CD8-positive, alpha-beta memory T cell (primary cell): ENCODE measurements at places on chromosomes 3 and 15.
A peak's percentile ranks its signal among the peaks of the same experiment; 100 is the strongest.

DNA sequence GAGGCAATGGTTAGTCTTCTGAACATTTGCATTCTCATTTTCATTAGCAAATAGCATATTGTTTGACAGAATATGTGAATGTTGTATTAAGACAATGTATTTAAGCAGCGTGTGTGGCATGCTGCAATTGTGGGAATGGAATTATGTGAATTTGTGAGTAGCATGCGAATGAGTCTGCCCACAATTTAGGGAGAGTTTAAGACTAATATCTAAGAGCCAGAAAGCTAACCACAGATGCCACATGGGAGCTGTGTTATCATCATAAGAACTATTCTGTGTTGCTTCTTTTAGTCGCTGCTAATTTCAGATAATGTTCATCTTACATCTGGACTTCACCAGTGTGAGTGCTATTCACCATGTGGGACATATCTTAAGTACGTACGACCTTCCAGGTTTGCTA, 494.5 kb downstream of the RBMS3 start:
- DNase-seq = no peak

GRCh38 chr15:33013827-33014445, 180.6 kb downstream of the FMN1 start:
- DNase-seq = no peak

GRCh38 chr3:46972396-46972795, 4.1 kb downstream of the CCDC12 start:
- DNase-seq = peak; percentile 29

DNA sequence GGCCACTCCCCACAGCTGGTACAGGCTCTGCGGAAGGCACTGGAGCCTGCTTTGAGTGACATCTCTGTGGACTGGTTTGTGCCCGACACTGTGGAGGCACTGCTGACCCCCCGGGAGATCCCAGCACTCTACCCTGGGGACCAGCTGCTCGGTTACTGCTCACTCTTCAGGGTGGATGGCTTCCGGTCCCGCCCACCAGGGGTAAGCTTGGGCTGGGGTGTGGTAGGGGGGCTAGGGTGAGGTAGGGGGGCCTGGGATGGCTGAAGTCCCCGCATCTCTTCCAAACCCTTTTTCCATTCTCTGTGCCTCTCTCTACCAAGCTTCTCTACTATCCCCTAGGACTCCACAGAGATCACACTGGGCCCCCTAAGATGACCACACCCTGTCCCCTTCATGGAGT, 7.8 kb downstream of the VWA5B2 start:
- no peak for DNase-seq

- DNase-seq = no peak
Observed at GRCh38 chr3:141972399-141972798, 96.0 kb downstream of the ATP1B3 start.

DNA sequence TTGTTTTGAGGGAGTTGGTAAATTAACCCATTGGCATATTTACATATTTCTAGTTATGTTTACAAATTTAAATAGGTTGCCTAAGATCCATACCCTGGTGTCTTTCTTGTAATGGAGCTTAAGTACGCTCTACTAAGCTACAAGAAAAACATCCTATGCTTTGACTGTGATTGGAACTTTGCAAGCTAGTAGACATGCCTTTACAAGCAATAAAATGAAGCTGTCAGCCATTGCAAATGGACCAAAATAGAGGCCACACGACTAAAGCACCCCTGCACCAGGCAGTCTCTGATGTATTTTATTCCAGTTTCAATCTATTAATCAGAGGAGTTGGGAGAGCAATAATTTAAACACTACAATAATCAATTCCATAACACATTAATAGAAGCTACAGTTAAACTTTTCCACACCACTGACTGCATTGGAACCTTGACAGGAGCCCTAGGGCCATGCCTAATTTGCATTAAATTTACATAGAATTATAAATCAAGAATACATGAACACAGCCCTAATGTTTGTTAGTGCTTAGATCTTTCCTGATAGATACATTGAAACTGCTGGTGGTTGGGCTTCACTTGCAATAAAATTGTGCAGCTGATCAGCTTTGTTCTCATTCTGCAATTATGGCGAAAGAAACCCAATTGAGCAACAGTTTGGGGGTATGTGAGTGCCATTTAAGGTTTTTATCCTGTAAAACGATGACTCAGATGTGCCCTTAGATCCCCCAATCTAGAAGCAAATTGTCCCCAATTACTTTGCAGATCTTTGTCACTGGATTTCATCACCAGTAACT, 360.1 kb downstream of the LSAMP start:
- no peak for DNase-seq

- no peak for DNase-seq
Observed at GRCh38 chr3:178385280-178385952, 150.8 kb upstream of the KCNMB2 start.

DNA sequence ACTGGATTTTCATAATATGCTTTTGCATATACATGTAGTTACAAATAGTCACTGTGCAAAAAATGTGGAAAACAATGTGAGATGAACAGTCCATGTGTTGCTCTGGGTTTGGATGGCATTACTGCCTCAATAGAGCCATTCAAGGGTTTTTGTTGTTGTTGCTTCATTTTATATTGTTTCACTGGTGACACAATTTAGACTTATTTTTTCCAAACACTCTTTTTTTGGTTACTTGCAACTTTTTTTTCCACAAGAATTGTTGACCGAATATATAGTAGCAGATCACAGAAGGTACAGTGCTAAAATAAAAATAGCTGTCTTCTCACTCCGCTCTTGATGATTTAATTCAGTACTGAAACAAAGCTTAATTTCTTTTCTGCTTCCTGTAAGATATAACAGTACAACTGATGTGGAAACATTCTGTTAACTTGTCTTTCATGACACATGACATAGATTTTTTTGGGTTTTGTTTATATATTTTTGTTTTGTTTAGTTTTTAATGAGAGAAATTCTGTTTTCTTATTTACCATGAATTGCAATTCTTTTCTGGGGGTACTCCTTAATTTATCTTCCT, 618.6 kb downstream of the NAALADL2 start:
- DNase-seq = no peak

- DNase-seq = no peak
Observed at GRCh38 chr3:169390741-169391305, 272.7 kb downstream of the MECOM start.

GRCh38 chr3:111598139-111598538, 3.0 kb upstream of the ZBED2 start:
- no peak for DNase-seq

DNA sequence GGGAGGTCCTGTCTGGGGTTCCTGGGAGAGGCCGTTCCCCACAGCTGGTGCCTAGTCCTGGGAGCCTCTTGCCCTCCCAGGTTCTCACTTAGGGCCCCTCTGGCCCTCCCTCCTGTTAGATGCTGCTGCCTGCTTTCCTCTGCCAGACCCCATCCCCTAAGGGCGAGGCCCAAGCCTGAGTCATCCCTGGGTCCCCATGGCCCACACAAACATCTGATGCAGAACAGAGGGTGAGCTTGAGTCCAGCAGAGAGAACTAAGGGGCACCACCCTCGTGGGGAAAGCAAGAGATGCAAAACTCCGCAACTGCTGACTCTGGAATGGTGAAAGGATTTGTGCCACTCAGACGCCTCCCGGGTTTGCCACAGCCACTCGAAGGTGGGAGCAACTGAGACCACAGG, 58.8 kb upstream of the TRPM1 start:
- DNase-seq = no peak

DNA sequence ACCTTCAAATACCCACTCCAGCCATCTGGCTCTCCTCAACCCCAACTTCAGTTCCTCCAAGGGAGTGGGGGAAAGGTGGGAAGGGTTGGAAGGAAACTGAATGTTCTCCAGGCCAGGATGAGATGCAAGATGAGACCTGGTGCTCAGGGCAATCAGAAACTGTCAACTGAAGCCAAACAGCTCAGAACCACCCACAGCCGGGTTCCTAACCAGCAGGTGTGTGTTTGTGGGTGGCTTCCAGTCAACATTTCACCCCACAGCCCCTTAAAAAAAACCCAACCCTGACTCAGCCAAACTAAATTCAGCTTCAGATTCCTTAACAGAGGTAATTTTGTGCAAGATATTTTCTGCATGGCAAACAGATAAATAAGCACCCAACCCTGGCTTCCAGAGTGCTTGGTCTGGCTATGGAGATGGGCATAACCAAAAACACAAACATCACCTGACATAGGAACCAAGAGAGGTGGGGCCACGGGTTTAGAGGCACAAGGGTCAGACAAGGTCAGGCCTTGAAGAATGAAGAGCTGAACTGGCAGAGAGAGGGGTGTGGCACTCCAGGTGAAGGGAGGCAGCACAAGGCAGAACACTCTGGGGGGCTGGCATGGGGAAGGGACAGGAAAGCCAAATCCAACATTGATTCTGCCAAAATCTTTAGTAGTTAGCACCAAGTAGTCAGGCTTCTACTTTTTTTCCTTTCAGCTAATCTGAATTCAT, 34.7 kb downstream of the ZNF445 start:
- DNase-seq = no peak

DNA sequence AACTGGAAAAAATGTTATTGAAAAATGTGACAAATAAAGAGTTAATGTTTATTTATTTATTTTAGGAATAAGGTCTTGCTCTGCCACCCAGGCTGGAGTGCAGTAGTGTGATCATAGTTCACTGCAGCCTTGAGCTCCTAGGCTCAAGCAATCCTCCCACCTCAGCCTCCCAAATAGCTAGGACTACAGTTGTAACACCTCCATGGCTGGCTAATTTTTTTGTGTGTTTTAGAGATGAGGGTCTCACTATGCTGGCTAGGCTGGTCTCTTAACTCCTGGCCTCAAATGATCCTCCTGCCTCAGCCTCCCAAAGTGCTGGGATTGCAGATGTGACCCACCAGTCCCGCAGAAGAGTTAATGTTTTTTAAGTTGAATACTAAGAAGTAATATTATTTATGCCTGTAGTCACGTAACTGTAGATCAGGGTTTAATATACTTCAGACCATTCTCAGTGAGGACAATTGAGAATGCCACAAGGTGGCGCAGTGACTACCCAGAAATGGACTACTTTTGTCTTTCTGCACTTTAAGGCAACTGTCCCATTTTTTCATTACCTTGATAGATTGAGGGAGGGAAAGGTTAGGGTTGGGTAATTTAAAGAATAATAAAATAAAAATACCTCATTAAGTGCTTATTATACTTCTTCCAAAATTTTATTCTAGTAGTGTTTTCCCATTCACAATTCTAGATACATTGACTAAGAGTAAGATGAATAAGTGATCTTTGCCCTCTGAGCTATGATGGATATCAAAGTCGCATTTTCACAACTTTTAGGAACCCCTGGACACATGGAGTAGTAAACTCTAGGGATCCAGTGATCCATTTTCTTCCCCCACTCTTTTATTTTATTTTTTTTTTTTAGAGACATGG, 6.0 kb downstream of the MUC13 start:
- DNase-seq = peak; percentile 43

GRCh38 chr15:57518779-57519405, 72.8 kb upstream of the MYZAP start:
- DNase-seq = no peak

GRCh38 chr3:134281912-134282658, 31.4 kb upstream of the RYK start:
- DNase-seq = no peak

GRCh38 chr3:32126305-32127015, 20.0 kb downstream of the GPD1L start:
- DNase-seq = no peak
